ENCODE measurements at places on chromosomes 1 and 21.

- DNase-seq: no peak
These were observed 178.0 kb downstream of the SDCCAG8 start for GRCh38 chr1:243433737-243434370.

GRCh38 chr1:240526312-240526711 lies 85.6 kb downstream of the GREM2 start:
- DNase-seq: no peak

- DNase-seq: no peak
These were observed 28.7 kb downstream of the RIMS3 start for GRCh38 chr1:40636777-40637176.

GRCh38 chr1:243503155-243503554 lies 247.3 kb downstream of the SDCCAG8 start:
- no peak for DNase-seq

DNA sequence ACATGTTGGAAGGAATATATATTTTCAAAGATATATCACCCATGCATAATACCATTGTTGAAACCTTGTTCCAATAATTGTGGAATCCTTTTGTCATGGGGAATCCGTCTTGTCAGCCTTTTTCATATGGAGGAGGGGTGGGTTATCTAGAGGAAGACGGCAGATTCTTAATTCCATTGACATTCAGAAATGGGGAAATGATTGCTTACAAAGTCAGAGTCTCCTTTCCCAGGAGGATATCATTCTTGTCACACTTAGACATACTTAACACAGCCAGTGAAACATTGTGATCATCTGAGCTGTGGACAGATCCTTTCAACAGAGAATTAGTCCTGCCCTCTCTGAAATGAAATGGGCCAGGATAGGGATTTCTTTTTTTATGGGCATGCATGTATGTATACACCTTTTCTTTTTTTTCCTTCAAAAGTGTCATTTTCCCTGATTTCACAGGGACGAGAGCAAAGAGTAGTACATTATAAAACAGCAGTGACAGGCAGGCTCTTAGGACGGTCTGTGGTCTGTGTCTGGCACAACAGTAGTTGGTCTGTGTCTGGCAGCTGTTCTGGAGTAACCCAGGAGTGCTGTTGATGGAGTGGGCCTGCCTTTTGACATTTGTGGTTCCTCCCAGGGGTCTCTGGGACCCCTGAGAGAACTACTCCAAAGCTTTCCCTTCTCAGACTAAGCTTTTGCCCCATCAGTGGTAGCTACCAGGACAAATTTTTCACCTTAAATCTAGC lies 50.1 kb downstream of the VPS13D start:
- DNase-seq: no peak

- DNase-seq: no peak
These were observed 2.8 kb upstream of the EFHD2 start for GRCh38 chr1:15406614-15407559.

DNA sequence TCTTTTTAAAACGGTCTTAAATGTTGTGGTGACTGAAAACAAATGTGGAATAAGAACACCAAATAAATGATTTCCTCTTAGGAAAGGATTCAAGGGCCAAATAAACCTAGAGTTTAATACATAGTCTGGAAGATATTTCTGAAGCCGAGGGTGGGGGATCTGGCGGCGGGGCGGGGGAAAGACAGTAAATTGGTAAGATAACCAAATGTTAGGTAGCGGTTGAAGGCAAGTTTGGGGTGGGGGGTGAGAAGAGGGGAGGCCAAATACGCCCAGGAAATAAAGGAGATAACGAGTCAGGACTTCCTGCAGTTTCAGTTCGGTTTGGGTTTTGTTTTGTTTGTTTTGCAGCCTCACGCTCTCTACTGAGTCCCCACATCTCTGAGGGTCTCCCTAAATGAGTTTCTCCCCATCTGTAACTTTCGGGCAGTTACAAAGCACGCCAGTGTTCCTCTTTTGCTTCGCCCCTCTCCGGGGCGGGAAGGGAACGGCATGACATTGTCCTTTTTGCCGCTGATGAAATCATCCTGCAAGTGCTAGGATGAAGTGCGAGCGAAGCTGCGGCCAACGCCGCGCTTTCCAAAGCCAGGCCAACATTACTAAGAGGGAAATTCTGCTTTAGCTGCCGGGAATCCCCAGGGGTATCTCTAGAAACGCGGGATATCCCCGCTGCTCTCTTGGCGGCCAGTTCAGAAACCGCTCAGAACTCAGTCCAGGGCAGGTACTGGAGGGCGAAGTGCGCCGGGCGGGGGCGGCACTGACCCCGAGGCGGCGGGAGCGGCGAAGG lies 844 bp downstream of the NIBAN1 start:
- DNase-seq: peak; percentile 61

- DNase-seq: no peak
These were observed 187.3 kb downstream of the RYR2 start for GRCh38 chr1:237229333-237229732.

DNA sequence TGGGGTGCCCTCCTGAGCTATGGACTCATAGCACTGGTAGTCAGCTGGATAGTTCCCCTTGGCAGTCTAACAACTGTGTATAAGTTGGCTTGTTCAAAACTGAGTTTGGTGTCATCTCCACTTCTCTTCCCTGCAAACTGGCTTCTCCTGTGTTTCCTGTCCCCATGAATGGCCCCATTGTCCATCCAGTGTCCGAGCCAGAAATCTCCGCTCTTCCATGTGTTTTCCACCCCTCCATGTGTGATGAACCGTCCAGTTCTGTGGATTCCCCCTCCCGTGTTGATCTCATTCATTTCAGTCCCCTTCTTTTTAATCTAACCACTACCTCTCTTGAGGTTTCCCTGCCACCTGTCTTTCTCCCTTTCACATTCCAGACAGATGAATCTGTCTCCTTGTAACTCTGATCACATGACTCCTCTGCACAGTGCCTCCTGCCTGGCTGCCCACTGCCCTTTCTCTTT lies 195.7 kb downstream of the ROR1 start:
- no peak for DNase-seq
